Fibroblast of skin of abdomen (primary cell): ENCODE measurements at places on chromosomes 13 and 19.

DNA sequence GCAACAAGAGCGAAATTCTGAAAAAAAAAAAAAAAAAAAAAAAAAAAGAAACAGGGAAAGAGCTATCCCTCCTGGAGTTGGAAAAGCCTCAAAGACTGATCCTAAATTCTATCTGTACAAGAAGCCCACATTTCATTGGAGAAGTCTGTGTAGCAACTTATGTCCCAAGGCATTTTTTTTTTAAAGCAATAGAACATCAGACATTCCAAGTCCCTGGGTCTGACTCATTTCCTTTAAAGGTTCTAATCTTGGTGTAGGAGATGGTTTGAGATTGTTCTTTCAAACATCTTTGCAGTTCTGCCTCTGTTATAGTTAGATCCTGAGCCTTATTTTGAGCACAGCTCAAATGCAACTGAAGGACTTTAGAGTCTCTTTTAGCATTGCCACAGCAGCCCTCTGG, 706.5 kb upstream of the MIR17HG start:
- DNase-seq: peak; percentile 12

GRCh38 chr13:78540058-78540457, 63.3 kb downstream of the POU4F1 start:
- DNase-seq: no peak

GRCh38 chr19:40081411-40081810, 9.3 kb downstream of the ZNF780A start:
- DNase-seq: no peak

GRCh38 chr19:10963865-10964264, 3.0 kb downstream of the SMARCA4 start:
- no peak for DNase-seq

DNA sequence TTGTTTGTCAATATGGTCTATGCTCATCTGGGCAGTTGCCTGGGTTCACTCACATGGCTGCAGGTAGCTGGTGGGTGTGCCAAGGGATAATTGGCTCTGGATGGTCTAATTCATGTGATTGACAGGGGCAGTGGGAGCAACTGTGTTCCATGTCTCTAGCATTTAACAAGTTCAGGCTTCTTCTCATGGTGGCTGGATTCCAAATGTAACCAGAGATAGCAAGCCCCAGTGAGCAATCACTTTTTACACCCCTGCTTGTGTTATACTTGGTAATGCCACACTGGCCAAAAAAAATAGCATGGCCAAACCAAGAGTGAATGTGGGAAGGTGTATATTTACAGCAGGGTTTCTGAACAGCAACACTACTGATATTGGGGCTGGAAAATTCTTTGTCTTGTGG, 89.6 kb upstream of the TNFSF11 start:
- no peak for DNase-seq

DNA sequence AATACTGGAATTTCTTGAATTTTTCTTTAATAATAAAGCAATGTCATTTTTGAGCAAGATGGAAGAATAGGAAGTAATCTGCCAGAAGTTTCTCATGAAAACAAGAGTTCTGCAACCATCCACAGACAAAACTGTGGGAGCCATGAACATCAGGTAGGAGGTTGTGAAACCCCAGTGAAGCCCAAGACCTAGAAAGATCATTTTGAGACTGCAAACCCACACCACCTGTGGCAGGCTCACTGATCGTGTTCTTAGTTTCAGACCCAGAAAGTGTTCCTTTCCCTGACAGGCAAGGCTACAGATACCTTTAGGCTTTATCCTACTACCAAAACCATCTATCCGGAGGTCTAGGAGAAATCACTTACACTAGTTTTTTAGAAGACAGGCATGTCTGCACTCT, 2189.8 kb upstream of the PCDH20 start:
- no peak for DNase-seq

DNA sequence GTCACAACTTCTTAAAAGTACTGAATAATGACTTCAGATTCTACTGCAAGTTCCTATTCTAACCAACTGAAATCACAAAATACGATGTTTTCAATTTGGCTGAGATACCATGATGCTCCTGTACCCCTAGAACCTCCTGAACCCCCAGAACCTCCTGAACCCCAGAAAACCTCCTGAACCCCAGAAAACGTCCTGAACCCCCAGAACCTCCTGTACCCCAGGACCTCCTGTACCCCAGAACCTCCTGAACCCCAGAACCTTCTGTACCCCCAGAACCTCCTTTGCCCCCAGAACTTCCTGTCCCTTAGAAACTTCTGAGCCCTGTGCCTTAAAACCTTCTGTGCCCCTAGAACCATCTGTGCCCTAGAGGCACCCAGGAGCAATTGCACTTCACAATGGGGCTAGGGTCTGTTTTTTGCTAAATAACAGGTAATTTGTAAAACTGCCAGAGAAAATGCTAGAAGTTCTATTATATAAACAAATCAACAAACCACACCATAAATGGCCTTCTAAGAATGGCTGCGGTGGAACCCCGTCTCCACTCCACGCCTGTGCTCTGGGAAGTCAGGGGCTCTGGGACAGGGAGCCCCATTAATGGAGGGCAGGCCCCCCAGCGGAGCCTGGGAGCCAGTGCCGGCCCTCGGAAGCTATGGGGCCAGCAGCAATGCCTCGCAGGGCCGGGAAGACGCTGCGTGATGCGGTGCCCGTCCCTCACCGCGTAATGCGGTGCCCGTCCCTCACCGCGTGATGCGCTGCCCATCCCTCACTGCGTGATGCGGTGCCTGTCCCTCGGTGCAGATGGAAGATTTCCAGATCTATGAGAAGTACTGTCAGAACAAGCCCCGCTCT, 21.3 kb upstream of the F7 start:
- no peak for DNase-seq

DNA sequence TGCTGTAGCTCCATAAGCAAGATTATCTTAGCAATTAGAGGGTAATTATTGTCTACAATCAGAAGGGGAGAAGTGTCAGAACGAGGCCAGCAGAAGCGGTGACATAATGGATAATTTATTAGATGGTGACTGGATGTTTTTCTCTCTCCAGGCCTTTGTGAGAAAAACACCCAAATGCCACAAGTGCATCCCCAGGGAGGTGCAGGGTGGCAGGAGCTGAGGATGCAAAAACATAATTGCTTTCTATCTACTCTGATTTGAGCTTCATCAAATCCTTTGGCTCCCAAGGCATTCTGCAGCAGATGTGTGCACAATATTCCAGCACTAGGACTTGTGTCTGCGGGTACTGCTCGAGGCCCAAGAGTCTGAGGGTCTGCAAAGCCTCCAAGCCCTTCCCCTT, 220.1 kb upstream of the SERP2 start:
- DNase-seq: no peak

DNA sequence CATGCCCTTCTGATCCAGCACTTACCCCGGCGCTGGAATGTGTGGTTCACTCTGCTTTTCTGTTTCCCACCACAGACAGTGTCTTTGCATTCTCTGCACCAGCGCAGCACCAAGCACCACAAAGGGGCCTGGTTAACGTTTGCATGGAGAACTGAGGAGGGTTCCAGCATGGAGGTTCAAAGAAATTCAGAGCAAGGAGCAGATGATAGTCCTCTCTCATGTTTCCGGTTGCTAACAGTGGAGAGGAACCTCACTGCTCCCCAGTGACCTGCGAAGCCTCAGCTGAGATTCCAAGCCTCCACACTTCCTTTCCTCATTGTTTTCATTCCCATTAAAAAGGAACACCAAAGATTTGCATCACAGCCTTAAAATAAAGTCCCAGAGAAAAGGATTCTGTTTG, 99.7 kb downstream of the STARD13 start:
- no peak for DNase-seq

DNA sequence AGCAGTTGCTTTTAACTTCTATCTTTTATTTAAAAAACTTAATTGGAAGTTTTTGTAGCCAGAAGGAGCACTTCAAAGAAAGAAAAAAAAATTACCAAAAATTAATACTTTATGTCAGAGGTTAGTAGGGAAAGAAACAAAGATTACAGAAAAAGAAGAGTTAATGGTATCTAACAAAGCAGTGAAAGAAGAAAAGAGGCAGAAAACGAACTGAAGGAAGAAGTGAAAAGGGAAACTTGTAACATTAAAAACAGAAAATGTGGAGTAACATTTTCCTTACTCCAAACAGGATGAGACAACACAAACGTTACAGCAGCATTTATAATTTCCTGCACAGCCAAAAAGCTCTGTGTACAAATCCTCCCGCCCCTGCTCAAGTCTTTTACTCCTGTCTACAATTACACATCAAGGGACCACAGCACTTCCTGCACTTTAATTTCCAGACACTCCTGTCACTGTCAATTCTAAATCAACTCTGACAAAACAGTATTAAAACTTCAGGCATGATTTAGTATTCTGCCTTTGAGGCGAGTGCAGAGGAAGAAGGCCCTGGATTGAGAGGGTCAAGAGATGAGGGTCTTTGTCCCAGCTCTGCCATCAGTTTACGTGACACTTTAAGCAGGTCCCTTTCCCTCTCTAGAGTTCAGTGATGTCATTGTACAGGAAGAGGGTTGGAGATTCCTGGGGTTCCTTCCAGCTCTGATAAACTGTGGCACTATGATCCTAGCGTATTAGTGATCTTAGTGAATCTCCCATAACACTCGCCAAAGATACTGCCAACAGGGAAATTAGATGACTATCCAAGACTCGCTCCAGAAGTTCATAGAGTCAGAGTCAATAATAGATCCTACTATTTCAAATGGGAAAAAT, 53.2 kb upstream of the LSM14A start:
- no peak for DNase-seq

GRCh38 chr19:15297416-15298224, 34.7 kb downstream of the BRD4 start:
- peak; percentile 73 for DNase-seq

GRCh38 chr19:19447536-19448237, 42.2 kb downstream of the GATAD2A start:
- DNase-seq: no peak

- DNase-seq: no peak
These were observed 354.8 kb downstream of the HS6ST3 start for GRCh38 chr13:96444676-96445075.

DNA sequence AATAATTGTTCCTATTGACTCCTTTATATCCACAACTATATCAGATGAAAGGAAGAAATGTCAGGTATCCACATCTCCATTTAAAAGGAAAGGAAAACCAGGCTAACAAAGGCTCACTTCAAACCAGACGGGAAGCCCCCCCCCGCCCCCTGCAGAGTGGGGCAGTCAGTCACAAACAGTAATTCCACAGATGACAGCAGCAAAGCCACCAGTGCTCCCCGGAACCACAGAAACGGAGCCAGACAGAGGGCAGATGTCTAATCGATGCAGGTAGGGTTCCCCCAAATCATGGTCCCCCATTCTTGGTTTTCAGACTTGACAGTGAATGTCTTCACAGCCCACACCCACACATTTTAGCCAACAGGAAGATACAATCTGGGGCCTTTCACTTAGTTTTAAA, 100.8 kb downstream of the STK24 start:
- DNase-seq: no peak

DNA sequence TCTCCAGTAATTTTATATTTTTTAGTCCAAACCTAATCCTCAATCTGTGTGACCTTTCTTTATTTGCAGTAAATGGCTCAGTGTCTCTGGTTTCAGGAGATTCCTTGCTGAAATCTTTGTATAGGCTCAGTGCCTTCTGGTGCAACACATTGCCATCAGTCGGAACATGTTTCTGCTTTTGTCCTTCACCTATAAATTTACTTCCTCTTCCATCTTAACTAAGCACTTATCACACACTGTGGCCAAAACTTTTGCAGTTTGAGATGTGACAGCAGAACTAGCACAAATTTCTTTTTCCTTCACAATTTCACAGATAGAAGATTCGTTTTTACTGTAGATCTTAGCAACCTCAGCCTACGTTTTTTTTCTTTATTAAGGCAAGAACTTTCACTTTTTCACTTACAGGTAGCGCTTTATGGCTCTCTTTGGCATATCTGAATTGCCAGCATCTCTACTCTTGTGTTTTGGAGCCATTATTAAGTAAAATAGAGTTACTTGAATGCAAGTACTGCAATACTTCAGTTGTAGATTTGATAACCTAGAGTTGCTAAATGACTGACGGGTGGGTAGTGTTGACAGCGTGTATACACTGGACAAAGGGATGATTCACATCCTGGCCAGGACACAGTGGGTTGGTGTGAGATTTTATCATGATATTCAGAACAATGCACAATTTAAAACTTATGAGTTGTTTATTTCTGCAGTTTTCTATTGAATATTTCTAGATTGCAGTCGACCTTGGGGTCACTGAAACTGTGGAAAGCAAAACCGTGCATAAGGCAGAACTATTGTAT, 44.3 kb downstream of the NDFIP2 start:
- no peak for DNase-seq

DNA sequence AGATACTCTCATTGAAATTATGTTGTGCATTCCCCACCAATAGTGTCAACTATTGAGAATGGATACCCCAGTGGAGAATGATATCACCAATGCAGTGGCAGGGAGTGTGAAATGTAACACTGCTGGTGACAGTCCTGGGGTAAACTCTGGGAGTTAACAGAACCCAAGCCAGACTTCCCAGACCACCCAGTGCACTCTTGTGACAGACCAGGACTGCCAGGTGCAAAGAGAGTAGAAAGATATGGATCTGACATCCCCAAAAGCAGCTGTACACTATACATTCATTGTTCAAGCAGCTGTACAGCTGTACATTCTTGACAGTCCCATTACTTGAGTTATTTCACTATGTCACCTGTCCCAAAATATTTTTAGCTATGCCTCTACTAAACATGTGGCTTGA, 886.6 kb downstream of the DIAPH3 start:
- DNase-seq: no peak
